ENCODE measurements at places on chromosomes 11 and 22. TPM values are rescaled to one million over a fixed set of nuclear protein-coding genes. Genes with fewer than 3 reads are reported as not detected.

Gene MFNG
- total RNA-seq, result 47.9 TPM

Gene MICAL3
- 6.4 TPM for total RNA-seq

DNA sequence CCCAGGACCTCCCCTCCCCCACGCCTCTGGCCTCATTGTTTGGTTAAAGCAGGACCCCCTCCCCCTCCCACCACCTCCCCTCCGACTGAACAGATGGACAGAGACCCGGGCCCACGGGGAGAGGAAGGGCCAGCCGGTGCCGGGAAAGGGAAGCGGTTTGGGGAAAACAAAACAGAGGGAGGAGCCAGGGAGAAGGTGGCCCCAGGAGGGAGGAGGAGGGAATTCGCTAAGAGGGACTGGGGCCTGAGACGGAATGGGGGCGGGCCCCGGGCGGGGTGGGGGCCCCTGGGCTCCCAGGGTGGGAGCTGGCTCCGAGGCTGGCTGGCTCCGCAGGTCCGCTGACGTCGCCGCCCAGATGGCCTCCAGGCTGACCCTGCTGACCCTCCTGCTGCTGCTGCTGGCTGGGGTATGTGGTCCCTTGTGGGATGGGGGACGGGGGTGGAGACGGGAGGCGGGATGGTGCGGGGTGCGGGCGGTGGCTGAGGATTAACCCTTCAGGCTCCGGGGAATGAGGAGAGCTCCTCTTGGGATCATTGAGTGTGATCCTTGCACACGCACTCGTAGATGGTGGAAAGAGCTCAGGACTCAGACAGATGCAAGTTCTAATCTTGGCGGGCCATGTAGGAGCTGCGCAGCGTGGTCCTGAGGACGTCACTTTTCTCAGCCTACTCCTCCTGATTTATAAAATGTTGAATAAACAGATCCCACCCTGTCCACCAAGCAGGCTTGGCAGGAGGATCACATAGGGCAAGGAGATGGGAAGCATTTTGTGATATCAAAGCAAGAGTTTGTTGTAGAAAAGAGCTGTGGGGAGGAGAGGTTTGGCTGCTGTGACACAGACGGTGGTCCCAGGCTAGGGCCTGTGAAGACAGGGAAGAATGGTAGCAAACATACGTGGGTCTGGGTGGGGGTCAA is 688 bp downstream of the SERPING1 start:
- DNase-seq, result peak; percentile 95

Gene MMP7
- total RNA-seq, result 5.6 TPM

All from upper lobe of left lung (tissue), 6 donors.